ENCODE measurements at places on chromosomes 5 and 9.

GRCh38 chr5:2802693-2803365 lies 51.4 kb upstream of the IRX2 start:
- DNase-seq = no peak

- DNase-seq = no peak
Observed at GRCh38 chr9:19446361-19446861, 37.6 kb downstream of the ACER2 start.

DNA sequence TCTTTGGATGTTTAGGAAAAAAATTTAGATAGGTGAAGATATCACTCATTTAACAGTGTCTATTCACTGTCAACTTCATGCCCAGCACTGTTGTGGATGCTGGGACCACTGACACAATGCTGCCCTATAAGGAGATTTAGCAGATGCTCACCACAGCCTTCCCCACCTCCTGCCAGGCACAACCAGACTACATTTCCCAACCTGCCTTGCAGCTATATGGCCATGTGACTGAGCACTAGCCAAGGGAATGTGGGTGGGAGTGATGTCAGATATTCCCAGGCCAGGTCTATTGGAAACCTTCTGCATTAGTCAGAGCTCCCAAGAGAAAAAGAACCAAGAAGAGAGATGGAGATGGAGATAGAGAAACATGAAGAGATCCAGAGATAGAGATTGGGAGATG lies 302.6 kb upstream of the TAS2R1 start:
- DNase-seq = no peak

DNA sequence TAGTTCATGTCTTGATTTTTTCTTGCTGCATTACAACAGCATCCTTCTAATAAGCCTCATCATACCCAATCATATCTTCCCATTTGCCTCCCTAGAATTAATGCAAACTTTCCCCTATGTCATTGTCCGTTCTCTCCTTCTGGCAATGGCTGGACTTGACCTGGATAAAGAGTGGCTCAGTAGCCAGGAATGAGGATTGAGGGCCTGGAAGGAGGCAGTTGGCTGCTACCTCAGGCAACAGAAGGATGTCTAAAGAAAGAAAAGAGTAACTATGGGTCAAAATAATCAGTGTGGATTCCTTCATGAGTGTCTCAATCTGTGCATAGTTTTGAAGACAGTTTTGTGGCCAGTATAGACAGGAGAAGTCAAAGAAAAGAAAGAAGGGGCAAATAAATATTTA lies 209.6 kb downstream of the TRPM3 start:
- DNase-seq = no peak

GRCh38 chr5:112417931-112418658 lies 982 bp downstream of the EPB41L4A start:
- peak; percentile 54 for DNase-seq

GRCh38 chr9:4035777-4036176 lies 264.1 kb downstream of the GLIS3 start:
- DNase-seq = no peak

- no peak for DNase-seq
Observed at GRCh38 chr9:8802242-8802641, 1002.7 kb upstream of the DMAC1 start.

DNA sequence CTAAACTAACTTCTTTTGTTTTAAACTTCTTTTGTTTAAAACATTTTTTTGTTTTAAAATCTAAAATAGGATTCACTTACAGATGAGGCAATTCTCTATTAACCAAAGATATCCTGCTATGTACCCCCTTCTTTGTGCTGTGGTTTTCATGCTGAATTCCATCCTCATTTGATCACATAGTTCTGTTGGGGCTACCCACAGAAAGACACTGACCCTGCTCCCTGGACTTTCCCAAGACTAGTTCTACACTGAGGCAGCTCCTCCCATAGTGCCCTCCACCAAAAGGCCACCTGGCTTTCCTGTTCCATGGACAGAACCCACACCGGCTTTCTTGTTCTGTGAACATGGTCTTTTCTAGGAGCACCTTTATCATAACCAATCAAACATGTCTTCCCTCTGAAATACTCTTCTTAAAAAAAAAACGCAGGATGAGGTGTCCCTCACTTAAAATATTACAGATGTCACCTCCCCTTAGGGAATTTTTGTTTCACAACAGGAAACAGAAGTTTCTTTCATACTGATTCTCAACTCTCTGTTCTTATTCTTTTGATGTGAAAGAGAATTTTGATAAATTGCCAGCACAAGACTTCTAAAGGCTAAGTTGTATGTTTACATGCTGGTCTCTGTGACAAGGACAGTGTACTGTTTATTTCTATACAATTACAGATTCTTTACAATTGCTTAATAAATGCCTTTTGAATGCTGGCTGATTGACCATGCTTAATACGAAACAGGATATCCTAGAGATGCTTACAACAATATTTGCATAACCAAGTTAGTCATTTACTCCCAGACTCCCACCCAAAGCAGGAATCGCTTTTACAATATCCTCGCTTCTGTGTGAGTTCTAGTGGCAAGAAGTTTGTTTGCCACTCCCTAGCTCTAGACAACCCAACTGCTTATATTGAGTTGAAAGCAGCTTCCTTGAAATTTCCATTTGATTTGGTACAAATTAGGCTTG lies 300.4 kb downstream of the DTWD2 start:
- no peak for DNase-seq

Data from CD4-positive, alpha-beta T cell treated with Interleukin-10 for 1 hour (primary cell).